Neural crest cell (in vitro differentiated cells): ENCODE measurements at places on chromosomes 12 and 14. TPM values are rescaled to one million over a fixed set of nuclear protein-coding genes. Genes with fewer than 3 reads are reported as not detected.
A peak's percentile ranks its signal among the peaks of the same experiment; 100 is the strongest.

GRCh38 chr12:131574395-131574771 is 136.5 kb upstream of the SFSWAP start:
- no peak for DNase-seq

- DNase-seq, result no peak
Measured at GRCh38 chr12:17206553-17206952, 600.6 kb upstream of the LMO3 start.

DNA sequence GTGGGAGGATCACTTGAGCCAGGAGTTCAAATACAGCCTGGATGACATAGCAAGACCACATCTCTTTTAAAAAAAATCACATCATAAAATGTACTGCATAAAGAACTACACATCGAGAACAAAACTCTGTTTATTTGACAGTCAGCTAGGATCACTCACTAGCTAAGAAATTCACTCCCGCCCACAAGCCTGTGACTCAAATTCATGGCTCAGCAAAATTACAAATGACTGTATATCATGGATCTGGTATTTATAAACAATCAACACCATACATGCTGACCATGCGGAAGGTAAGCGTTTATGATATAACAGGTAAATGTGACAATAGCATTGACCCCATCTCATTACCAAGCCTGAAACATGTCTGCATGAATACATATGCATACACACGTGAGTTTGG is 206.5 kb downstream of the EFCAB11 start:
- DNase-seq, result no peak

- DNase-seq, result no peak
Measured at GRCh38 chr12:47845081-47845480, 25.4 kb upstream of the HDAC7 start.

DNA sequence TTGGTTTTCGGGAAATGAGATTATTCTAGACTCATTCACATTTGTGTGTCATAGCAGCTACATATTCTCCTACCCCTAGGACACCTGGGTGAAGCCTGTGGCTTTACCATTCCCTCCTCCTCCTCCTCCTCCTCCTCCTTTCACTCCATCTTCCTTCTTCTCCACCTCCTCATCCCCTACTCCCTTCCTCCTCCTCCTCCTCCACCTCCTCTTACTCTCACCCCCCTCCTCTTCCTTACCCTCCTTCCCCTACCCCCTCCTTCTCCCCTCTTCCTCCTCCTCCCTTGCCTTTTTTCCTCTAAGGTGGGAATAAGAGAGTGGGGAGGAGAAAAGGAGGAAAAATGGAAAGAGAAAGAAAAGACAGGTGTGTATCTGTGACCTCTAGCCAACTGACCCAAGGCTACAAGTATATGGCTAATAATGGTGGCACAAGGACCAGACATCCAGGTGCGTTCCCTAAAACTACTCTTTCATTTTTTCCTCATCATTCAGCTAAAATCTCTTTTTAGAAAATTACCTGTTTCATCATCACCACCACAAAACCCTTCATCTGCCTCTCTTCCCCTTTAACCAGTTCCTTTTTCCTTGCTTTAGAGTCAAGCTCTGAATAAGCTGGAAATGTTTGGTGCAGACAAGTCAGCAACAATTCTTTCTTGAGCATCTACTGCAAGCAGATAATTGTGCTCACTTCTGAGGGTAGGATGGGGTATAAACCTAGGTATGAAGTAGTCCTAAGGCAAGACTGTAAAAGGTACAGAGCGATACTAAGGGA is 149.8 kb upstream of the FOXN3 start:
- DNase-seq, result no peak

DNA sequence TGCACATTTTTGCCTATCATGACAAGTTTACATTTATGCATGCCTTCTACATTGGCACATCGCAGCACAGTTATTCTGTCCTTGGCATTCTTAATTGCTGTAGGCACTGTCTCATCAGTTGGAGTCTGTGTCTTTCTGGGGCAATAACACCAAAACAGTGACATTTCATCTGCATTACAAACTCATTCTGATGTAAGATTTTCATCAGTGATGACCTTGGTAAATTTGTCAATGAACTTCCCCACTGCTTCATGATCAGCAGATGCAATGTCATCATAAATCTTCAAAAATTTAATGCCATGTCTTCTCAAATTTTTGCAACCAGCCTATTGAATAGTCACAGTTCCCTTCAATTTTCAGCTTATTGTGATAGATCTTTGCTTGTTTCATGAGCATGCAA is 85.5 kb downstream of the CAPZA3 start:
- DNase-seq, result no peak

- no peak for DNase-seq
Measured at GRCh38 chr12:58465418-58465817, 454.9 kb downstream of the LRIG3 start.

DNA sequence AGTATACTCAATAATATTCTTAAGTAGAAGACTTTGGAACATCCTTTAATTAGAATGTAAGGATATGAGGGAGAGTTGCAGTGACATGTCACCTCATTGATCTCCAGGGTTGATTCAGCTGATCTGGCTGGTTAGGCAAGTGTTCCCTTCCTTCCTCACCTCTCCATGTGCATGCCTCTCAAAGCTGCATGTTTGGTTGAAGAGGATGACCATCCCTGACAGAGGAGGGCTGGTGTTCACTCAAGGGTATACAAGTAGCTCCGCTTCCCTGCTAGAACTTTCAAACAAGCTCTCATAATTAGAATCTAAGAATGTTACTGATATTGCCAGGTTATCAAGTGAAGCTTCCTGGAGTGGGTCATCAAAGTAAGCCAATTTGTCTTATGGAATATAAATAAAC is 341.1 kb upstream of the FLRT2 start:
- no peak for DNase-seq

- no peak for DNase-seq
Measured at GRCh38 chr12:106025129-106025528, 113.6 kb downstream of the NUAK1 start.

DNA sequence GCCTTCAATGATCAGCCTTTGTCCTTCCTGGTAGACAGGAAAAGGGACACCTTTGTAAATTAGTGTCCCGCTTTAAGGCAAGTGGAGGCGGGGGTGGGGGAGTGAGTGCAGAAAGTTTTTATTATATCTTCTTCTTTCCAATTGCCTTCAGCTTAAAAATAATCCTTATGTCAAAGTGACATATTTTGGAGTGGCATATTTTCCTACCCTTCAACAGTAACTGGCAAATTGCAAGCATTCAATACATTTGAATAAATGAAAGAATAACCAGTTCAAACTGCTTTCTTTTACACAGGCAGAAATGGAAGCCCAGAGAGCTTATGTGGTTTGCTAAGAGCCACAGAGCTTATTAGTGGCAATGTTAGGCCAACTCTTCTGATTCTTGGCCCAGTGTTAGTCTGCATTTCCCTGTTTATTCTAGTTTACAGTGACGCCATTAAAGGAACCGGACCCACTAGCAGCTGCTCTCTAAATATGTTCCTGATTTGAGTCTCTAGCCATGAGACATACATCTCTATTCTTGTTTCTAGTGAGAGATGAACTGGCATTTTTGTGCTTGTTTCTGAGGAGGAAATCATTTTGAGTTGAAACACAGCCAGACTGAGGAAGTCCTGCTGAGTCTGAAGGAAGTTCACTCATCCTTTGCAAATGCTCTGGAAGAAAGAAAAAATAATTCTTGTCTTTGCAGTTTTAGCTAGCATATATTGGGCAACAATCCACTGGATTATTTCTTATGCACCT is 468.7 kb downstream of the NOVA1 start:
- no peak for DNase-seq

DNA sequence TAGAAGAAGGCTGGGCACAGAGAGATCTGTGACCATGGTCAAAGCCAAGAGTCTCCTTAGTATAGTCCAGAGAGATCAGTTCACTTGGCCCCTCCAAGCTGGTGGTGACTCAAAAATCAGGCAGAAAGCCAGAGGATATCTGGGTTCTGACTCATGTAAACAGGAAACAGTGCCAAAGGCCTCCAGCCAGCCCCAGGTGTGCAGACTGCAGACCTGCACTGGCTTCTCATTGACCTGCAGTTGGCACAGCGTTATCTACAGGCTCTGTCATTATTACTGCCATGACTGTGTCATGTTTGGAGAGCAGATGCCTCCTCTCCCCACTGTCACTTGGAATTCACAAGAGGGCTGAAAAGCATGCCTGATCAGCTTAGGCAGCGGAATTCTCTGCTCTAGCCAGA is 295.7 kb upstream of the PRKD1 start:
- no peak for DNase-seq

DNA sequence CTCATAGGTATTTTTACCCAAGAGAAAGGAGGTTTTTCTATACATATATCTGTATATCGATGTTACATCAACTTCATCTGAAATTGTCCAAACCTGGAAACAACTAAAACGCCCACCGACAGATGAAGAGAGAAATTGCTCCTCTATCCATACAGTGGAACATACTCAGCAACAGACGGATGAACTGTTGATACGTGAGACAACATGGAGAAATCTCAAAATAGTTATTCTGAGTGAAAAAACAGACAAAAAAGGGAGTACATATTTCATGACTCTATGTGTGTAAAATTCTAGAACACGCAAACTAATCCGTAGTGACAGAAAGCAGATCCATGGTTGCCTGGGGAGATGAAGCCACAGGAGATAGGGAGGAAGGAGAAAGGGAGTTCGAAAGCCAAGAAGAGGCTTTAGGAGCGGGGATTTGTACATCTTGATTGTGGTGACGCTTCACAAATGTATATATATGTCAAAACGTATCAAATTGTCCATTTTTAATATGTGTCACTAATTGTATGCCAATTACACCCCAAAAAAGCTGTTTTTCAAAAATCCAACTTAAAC is 37.6 kb upstream of the C14orf180 start:
- no peak for DNase-seq

DNA sequence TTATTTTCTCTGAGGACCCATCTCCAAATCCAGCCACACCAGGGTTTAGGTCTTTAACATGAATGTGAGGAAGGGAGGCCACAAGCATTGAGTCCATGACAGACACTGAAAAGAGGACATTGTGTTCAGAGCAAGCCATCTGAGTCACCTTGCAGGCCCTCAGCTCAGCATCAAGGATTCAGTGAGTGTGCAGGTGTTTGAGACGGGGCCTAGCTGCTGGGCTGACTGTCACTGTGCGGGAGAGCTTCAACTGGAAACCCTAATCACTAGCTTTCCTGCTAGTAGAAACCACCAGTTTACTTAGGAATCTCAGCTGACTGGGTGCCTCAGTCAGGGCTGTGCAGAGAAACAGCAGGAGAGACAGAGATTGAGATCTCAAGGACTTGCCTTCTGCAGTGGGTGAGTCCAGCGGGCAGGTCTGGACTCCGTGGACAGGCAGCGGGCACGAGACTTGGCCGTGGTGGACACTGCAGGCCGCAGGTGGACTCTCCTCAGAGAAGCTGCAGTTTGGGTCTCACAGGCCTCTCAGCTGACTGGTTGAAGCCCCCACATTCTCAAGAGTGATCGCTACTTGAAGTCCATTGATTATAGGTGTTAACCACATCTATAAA is 86.1 kb upstream of the DYNC1H1 start:
- no peak for DNase-seq

DNA sequence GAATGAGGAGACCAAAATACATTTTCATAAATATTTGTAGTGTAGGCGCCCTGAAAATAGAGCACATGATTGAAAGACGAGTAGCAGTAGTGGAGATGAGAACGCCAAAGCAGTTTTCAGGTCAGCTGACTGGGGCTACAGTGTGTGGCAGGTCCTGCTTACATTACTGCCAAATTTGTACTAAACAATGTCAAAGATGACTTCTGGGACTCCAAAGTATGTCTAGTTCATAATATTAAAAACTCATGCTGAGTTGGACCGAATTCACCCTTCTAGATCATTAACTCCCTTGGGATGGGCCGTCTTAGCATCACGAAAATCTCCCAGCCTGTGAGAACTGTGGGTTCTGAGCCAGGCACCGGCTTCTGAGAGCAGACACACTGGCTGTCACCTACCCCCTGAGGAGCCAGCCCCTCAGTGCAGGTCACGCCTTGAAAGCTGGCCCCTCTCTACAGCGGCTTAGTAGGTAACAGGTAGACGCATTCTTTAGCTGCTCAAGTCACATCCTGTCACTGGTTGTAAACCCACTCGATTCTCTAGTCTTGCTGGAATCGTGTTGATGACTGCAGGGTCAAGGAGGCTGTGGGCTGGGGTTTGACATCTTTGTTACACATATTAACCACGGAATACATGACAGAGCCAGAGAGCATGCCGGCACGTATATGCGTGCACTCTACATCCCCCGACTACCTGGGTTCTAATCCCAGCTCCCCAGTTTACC is 210.4 kb downstream of the ETV6 start:
- no peak for DNase-seq

- peak; percentile 62 for DNase-seq
Measured at GRCh38 chr12:27142101-27142721, 59.8 kb upstream of the C12orf71 start.

- no peak for DNase-seq
Measured at GRCh38 chr12:21614506-21614905, 9.9 kb upstream of the GYS2 start.

DNA sequence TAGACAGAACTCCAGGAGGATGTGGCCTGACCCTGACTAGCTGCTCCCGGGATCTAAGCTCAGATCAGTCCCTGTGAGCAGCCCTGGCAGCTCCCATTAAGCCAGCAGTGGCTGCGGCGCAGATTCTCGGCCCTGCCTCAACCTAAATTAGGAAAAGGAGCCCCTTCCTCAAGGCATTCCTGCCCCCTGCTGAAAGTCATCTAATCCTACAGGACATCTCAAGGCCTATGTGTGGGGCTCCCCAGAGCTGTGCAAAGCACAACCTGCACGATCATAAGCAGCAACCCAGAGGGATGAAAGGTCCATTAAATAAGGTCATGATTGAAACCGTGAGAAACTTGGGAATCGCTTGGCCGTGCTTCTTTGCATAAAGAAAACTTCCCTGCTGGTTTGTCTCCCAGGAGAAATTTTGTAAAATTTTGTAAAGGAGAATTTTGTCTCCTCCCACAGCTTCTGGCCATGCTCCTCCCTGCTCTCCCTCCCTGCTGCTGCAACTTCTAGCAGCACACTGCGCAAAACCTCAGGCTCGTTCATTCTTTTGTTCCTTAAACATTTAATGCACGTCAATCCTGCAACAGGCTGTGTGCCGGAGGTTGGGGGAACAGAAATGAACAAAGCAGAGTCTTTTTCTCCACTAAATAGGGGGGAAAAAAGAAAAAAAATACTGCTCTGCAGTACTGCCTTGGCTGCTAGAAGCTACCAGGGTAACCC is 96.6 kb upstream of the SLC35F4 start:
- peak; percentile 14 for DNase-seq

SLC17A8 gene
- not detected in 2 replicates for total RNA-seq

TCL1B gene
- total RNA-seq, result not detected in 2 replicates

NYNRIN gene
- 10.3 and 10.4 TPM in 2 replicates for total RNA-seq

C12orf50 gene
- 0.30 and 0.37 TPM in 2 replicates for total RNA-seq

SLCO1B3 gene
- total RNA-seq, result not detected in 2 replicates

RNASE13 gene
- not detected in 2 replicates for total RNA-seq

MYO1H gene
- not detected in 2 replicates for total RNA-seq

LLPH gene
- total RNA-seq, result 24.9 and 26.2 TPM in 2 replicates

ANKRD33 gene
- total RNA-seq, result not detected in 2 replicates

GALNT9 gene
- total RNA-seq, result 0.43 and 1.3 TPM in 2 replicates

PRPF40B gene
- 24.4 and 27.0 TPM in 2 replicates for total RNA-seq

KRT84 gene
- total RNA-seq, result not detected in 2 replicates

NEUROD4 gene
- total RNA-seq, result 6.9 and 7.3 TPM in 2 replicates

CCDC60 gene
- 0.48 and 0.75 TPM in 2 replicates for total RNA-seq

CCDC175 gene
- 0.19 and 0.25 TPM in 2 replicates for total RNA-seq
